Jurkat, Clone E6-1 (cell line): ENCODE measurements at places on chromosomes 16 and 17.

DNA sequence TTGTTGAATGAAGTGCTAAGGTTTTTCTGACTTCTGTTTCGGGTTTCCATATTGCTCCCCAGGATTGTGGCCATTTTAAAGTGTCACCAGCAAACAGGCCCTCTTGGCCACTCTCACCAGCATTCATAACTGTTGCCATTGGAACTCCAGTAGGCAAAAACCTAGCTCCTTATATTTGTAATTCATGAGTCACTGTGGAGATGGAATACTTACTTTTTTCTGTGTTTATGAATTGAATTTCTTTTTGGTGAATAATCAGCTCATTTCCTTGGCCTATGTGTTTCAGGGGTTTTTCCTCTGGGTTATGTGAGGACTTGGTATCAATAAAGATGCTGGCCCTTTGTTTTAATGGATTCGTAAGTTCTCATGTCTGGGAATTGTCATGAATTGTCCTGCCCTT, 255.1 kb downstream of the SNX29 start:
- DNase-seq = no peak

DNA sequence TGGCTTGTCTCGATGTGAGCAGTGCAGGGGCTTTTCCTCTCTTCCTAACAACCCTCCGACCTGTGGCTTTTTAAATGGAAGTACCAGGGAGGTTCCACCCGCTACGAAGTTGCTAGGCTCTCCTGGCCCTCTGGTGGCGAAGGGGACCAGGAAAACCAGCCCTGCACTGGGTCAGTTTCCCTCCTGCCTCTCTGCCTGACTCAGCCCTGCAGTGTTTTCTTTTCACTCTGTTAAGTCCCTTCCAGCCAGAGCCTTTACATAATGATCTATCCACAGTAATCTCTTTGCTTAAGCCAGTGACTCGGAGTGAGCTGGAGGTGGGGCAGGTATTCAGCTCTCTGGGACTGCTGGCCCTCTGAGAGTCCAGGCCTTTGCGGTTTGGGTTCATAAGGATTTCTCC, 331.3 kb upstream of the EEF2KMT start:
- DNase-seq = no peak

DNA sequence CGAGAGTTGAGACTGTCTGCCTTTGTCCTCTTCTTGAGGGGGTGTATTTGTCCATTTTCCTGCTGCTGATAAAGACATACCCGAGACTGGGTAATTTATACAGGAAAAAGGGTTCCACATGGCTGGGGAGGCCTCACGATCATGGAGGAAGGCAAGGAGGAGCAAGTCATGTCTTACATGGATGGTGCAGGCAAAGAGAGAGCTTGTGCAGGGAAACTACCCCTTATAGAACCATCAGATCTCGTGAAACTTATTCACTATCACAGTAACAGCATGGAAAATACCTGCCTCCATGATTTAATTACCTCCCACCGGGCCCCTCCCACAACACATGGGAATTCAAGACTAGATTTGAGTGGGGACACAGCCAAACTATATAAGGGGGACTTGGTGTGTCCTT, 338.2 kb upstream of the TNRC6C start:
- DNase-seq = no peak

DNA sequence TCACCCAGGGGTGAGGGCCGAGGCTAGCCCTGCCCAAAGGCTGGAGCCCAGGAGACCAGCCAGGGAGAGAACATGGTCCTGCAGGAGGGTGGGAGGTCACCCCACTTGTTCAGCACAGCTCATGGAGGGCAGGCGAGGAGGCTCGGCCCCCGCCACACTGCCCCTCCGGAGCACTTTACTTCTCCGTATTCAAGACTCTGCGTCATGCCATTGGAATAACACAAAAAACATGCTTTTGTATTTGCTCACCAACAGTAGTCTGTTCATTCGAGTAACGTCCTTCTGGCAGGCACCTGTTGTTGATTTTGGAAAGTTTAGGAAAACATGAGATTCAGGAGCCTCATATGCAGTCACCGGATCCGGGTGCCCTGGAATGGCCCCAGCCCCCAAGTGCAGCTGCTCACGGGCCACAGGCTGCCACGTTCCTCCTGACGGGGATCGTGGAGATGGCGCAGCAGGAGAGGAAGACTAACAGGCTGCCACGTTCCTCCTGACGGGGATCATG, 81.1 kb upstream of the DNAH17 start:
- DNase-seq = no peak

DNA sequence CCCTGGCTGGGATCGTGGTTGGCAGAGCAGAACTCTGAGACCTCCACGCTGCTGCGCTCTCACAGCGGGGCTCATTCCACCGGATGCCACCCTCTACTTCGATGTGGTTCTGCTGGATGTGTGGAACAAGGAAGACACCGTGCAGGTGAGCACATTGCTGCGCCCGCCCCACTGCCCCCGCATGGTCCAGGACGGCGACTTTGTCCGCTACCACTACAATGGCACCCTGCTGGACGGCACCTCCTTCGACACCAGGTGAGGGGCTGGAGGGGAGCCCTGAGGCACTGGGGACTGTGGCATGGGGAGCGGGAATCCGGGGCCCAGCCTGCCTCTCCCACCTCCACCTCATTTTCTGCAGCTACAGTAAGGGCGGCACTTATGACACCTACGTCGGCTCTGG, 5.2 kb downstream of the FKBP10 start:
- no peak for DNase-seq

- DNase-seq = no peak
These were observed 257.4 kb upstream of the IRX5 start for GRCh38 chr16:54673313-54673712.

DNA sequence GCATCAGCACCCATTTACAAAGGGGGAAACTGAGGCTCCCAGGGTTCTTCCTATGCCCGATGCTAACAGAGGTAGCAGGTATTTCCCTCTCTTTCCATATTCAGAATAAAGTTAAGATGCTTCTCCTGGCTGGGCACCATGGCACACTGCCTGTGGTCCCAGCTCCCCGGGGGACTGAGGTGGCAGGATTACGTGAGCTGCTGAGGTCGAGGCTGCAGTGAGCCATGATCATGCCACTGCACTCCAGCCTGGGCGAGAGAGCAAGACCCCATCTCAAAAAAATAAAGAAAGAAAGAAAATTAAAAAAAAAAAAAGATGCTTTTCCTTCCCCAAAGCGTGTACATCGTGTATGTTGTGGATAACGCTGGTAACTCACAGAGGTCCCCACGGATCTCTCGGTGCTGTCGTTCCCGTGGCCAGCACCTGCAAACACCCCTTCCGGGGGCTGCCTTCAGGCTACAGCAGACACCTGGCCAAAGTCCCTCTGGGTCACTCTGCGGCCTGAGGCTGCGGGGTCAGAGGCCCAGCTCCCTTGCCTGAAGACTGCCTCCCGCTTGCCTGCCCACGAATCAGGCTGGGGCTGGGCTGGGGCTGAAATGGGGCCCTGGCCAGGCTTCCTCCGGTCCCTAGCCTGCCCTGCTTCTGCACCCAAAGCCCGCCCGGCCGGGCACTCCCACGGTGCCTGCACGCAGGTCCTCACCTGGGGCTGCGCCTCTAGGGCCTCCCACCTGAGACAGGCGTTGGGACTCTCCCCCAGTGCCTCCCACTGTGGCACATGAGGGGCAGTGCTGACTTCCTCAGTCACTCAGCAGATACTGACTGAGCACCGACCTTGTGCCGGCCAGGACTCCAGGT, 63.1 kb downstream of the ZDHHC7 start:
- DNase-seq = no peak

GRCh38 chr17:58380207-58381123, 28.5 kb upstream of the SUPT4H1 start:
- no peak for DNase-seq
